ENCODE measurements at places on chromosomes 12 and 14. TPM values are rescaled to one million over a fixed set of nuclear protein-coding genes. Genes with fewer than 3 reads are reported as not detected.

DNA sequence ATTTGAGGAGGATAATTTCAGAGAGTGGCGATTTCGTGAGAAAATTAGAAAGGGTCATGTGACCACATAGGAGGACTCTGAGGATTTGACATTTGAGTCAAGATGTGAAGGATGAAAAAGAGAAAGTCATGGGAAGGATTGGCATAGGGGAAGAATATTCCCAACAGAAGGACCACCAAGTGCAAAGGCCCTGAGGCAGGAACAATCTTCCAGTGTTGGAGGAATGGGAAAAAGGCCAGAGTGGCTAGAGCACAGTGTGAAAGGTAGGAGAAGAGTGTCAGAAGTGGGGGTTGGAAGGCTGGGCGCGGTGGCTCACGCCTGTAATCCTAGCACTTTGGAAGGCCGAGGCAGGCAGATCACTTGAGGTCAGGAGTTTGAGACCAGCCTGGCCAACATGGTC lies 3.9 kb upstream of the PPP1CC start:
- DNase-seq, result no peak

- DNase-seq, result no peak
These were observed 777.9 kb downstream of the FSCB start for GRCh38 chr14:43729143-43729542.

DNA sequence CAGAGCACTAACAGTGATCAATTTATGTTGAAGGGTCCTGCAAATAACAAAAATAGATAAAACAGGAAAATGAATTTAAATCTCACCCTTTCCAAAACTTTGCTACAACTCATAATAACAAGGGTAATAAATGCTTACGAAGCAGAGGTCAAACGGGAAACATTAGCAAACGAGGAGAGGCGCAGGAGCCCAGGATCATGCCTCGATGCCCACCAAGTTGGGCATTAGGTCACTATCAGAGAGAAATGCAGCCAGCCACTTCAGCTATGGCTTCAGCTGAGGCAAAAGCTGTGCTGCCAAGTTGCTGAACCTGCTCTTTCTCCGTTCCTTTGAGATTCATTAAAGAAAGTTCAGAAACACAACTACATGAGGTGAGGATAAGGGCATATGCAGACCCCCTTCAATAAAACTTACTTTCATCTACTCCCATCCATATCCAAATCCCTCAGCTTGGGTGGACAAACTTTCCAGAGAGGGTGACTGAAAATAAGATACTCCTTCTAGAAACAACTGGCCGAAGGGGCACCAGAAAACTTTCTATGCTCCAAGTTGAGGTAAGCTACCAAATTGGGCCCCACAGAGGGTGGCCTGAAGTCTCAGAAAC lies 7.9 kb downstream of the NKX2-1 start:
- no peak for DNase-seq

GRCh38 chr12:26833743-26834490 lies 923 bp upstream of the ITPR2 start:
- DNase-seq, result peak; percentile 47

DNA sequence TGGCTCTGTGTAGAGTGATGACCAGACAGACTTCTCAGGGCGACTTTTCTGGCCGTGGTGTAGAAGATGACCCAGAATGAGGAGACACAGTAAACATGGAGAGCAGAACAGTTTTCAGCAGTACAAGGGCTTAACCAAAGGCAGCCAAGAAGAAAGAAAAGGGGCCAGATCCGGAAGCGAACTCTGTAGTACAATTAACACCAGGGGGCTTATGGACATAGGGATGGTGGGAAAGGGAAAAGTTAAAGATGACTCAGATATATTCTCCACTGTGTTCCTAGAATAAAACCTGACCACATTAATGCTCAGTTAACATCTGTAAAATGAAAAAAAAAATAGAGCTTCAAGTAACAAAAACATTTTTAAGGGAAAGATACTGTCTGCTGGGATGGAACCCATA lies 60.2 kb downstream of the LGR5 start:
- no peak for DNase-seq

DNA sequence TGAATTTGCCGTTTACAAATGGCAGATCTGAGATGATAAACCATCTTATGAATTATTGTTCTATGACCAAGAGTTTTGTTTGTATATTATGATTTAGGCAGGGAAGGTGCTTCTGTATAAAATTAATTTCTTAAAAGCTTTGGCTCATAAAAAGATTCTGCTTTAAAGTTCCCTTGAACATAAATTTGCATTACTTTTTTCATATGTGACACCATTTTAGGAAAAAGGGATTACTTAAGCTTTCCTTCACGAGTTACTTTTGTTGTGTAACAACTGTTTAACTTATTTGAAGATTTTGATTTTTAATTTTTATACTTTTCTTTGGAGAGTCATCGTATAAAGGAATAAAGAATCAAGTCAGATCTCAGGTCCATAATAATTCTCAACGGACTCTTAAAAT lies 3.3 kb downstream of the ETNK1 start:
- no peak for DNase-seq

DNA sequence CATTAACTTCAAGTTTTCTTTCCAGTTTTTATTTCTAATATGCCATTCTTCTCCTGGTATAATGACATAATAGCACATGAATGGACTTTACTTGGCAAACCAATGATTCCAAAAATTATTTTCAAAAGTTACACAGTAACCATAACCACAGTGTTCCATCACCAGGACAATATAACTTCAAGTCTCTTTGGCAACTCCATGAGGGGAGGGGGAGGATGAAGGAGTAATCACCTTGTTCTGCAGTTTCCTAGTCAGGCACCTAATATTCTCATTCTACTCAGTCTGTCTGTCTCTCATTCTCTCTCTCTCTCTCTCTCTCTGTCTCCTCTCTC lies 66.6 kb downstream of the BTG1 start:
- DNase-seq, result peak; percentile 82

DNA sequence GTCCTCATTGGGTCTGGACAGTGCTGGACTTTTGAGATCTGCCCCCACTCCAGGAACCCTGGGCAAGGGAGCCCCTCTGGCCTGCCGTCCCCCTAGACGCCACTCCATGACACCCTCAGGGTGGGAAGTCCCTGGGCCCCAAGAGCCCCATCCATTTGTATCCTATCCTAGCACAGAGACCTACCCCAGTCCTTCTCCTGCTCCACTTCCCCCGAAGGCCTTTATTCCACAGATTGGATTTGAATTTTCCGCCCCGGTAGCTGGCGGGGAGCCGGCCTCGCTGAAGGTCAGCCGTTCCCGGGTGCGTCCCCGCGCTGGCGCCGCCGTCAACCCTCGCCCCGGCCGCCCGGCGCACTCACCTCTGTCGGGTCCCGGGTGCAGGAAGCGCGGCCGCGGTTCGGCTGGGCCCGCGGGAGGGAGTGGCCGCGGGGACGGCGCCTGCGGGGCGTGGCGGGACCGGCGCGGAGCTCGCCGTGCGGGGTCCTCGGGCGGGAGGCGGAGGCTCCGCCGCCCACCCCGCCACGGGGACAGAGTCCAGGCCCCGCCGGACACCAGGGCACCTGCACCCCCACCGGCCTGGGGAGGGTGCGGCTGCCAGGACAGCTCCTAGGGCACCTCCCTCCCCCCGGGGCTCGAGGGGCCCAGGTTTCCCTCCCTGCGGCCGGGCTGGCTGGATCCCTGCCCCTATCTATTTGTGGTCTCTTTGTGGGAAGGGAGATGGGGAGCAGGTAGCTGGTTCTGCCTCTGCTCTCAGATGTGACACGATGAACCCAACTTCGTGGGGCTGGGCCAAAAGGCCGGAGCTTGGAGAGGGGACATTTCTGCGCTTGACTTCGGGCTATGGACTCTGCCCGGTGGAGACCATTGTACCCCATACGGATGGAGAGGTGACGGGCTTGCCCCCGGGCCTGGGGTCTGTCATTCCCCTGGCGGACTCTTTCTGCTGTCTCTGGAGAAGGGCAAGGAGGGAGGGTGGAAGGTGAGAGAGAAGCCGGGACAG lies 19.9 kb upstream of the GPR68 start:
- no peak for DNase-seq

Gene KCNA1
- not detected for total RNA-seq

Gene FOXM1
- total RNA-seq, result 0.60 TPM

Gene TMBIM6
- total RNA-seq, result 496 TPM

Gene MUCL1
- total RNA-seq, result not detected

Gene NR2C1
- 27.3 TPM for total RNA-seq

Gene CFAP251
- 2.4 TPM for total RNA-seq

Gene FOXG1
- total RNA-seq, result not detected

Gene KRT79
- not detected for total RNA-seq

Gene CD163
- not detected for total RNA-seq
